Activated CD4-positive, alpha-beta memory T cell treated with anti-CD3 and anti-CD28 coated beads for 36 hours (primary cell): ENCODE measurements at places on chromosomes 7 and 10. TPM values are rescaled to one million over a fixed set of nuclear protein-coding genes. Genes with fewer than 3 reads are reported as not detected.

Gene NUDT5
- 118 TPM for total RNA-seq

Gene UNC5B
- not detected for total RNA-seq

Gene FRMPD2
- not detected for total RNA-seq

Gene GPR15LG
- total RNA-seq = not detected

Gene NOS3
- total RNA-seq = 13.2 TPM

Gene MYOZ1
- total RNA-seq = not detected

Gene EPO
- total RNA-seq = not detected

Gene TMEM229A
- total RNA-seq = not detected

Gene CCDC172
- total RNA-seq = not detected

Gene ZNF22
- total RNA-seq = 19.9 TPM

Gene ASIC3
- 5.3 TPM for total RNA-seq

Gene SMC3
- total RNA-seq = 92.2 TPM

Gene ATRNL1
- total RNA-seq = 0.17 TPM

Gene OR13A1
- total RNA-seq = not detected

Gene RHOBTB1
- total RNA-seq = not detected

Gene LIPF
- not detected for total RNA-seq

Gene NPSR1
- not detected for total RNA-seq

Gene NUDT13
- total RNA-seq = 1.0 TPM

Gene EPC1
- 27.1 TPM for total RNA-seq

Gene SPDYE5
- total RNA-seq = not detected

Gene CPVL
- total RNA-seq = not detected

Gene TMEM139
- total RNA-seq = 0.29 TPM

Gene GPAM
- total RNA-seq = 3.3 TPM

Gene CACNB2
- total RNA-seq = not detected

Gene SPDYE1
- total RNA-seq = not detected

Gene MOSPD3
- 14.4 TPM for total RNA-seq

Gene GLI3
- not detected for total RNA-seq

Gene GARIN1A
- 0.10 TPM for total RNA-seq

Gene UCN3
- total RNA-seq = not detected

Gene VWC2
- not detected for total RNA-seq

Gene CDHR3
- total RNA-seq = 0.57 TPM

Gene MYH16
- total RNA-seq = not detected

Gene TET1
- 0.43 TPM for total RNA-seq

Gene CNPY1
- total RNA-seq = not detected

Gene ADRB1
- not detected for total RNA-seq
